Right atrium auricular region (tissue), 2 donors: ENCODE measurements at places on chromosomes 16 and 17.
A peak's percentile ranks its signal among the peaks of the same experiment; 100 is the strongest.

DNA sequence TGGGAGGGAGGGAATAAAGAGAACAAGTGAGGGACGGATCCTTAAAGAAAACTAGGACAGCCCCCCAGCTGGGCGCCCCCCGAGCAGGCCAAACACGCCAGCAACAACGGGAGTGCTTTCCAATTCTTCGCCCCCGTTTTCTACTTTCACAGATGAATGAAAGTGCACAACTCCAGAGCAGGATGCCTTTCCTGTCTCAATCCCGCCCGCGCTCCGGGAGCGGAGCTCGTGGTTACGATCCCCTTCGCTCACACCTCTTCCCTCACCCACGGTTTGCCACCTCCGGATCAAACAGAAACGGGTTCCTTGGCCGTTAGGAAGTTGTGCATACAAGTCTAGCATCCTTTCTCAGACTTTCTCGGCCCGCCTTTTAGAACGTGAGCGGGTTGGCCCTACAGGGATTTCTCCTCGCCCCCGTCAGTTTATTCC, 680 bp downstream of the SKA2 start:
- DNase-seq, result peak; percentile 62

- no peak for DNase-seq
Observed at GRCh38 chr17:81228420-81228819, 5.7 kb upstream of the CEP131 start.

- DNase-seq, result no peak
Observed at GRCh38 chr16:73145166-73145880, 97.4 kb upstream of the ZFHX3 start.

DNA sequence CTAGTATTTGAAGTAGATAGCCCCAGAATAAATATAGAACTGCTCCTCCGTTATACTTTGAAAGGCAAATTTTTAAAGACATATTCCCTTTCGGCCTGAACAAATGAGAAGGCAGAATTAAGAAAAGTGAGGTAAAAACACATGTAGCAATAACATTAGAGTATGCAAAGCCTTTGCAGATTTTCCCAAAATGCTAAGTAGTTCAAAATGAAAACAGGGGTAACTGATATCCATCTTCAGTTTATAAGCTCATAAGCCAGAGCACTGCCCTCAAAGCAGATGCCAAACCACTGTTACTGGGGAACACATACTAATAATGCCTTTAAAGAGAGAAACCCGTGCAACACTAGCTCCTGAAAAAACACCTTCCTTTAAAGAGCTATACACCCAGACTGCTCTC, 51.3 kb upstream of the CLEC18B start:
- DNase-seq, result no peak

- DNase-seq, result no peak
Observed at GRCh38 chr17:62057696-62058095, 7.4 kb downstream of the MED13 start.

DNA sequence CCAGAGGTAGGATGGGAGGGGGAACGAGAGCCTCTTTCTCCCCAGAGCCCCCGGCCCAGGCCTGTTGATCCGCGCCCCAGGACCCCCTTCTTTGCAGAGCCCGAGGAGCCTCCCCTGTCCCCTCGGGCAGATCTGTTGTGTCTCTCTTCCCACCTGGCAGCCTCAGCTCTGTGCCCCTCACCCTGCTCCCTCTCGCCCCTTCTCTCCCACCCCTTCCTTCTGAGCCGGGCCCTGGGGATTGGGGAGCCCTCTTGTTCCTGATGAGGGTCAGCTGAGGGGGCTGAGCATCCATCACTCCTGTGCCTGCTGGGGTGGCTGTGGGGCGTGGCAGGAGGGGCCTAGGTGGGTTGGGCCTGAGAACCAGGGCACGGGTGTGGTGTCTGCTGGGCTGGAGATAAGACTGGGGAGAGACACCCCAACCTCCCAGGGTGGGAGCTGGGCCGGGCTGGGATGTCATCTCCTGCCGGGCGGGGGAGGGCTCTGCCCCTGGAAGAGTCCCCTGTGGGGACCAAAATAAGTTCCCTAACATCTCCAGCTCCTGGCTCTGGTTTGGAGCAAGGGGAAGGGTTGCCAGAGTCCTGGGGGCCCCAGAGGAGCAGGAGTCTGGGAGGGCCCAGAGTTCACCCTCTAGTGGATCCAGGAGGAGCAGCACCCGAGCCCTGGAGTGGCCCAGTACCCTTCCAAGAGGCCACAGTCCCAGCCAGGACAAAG, 65.4 kb downstream of the MRC2 start:
- no peak for DNase-seq

DNA sequence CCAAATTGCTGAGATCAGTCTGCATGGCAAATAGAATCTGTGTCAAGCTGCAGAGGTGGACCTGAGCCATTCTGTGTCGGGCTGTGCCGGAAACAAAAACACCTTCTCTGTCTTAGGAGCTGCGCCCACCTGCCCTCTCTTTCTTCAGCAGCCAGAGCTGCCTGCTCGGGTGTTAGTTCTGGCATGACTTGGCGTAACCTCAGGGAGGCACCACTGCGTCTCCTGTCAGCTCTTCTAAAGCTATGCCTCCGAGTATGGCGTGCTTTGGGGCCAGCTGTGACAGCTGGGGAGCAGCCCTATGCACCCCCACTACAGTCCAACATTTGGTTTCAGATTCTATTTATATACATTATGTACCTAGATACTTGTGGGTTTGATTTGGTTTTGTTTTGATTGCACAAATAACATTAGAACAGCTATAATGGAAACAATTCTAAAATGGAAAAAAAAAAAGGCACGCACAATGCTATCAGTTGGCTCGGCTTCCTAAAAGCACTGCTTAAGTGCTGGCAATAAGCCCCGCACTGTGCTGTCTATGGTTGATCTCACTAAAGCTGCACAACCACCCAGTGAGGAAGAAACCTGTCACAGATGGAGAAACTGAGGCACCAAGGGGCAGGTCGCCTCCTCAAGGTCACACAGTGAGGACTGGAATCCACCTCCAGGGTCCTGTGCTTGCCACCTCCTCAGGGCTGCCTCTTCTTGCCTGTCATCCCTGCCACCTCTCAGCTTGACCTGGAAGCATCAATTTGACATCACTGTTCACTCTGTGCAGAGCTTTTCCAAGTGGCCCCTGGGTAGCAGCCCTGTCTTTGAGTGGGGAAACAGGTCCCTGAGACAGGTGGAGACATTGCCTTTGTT, 18.7 kb upstream of the ADGRG1 start:
- no peak for DNase-seq

- no peak for DNase-seq
Observed at GRCh38 chr16:67460168-67460567, 20.8 kb downstream of the ATP6V0D1 start.

- DNase-seq, result no peak
Observed at GRCh38 chr16:24969071-24969470, 46.1 kb downstream of the ARHGAP17 start.

DNA sequence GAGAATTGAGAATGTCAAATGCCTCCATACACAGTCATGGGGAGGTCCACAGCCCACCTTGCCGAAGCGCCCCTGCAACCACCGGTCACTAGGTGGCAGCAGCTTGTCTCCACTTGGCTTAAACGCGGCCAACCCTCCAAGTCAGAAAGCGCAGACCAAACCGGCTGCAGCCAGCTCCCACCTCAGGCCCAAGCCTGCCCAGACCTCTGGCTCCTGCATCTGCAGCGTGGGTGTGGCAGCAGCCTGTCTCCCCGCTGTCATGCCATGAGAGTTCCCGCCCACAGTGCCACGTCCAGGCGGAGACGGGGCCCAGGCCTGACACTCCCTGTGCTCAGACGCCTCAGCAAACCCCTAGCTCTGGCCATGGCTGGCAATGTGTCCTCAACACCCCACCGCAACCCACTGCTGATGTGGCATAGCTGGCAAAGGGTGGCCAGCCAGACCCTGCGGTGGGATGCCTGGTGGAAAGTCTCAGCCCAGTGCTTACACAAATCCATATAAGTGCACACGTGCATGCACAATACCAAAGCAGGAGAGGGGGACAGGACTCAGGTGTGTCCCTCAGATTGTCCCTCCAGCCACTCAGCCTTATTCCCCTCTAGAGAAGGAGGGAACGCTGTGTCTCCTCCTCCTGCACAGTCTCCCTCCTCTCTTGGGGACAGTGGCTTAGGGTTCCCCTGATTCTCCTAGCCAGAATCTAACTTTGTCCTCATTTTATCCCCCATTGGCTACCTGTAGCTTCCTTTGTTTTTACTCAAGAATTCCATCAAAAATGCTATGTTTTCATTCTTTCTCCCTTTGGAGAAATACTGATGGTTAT, 10.9 kb downstream of the COPZ2 start:
- DNase-seq, result peak; percentile 86

DNA sequence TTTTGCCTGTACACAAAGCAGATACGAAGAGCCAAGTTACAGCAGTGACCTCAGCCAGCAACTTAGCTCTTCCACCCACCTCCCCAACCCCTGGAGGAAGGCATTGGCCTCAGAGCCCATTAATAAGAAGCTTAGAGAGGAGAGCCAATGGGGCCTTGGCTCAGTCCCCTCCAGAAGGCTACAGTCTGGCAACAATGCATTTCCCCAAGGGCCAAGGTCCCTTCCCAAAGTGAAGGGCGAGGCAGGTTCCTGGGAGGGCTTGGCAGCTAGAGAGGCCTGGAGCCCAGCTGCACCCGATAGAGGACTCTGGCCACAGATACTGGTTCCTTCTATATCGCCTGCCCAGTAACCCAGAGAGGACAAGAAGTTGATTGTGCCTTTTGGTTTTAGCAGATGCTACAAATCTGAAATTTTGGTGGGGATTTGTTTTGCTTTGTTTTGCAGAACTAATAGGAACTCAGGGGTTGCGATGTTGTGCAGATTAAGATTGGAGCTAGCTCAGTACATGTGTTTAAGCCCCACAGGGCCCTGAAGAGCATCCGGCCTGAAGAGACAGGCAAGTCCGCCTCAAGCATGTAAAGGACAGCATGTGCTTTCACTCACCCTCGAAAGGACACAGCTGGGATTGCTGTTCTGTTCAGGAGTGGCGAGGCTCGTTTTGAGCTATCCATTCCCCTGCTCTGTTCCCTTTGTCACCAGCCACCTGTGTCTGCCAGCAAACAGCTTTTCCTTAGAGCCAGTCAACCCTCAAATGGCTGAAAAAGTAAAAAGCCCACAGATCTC, 12.0 kb upstream of the PNPO start:
- no peak for DNase-seq

- no peak for DNase-seq
Observed at GRCh38 chr17:31147507-31148202, 52.9 kb downstream of the NF1 start.

GRCh38 chr16:81908466-81909262, 102.6 kb downstream of the SDR42E1 start:
- no peak for DNase-seq

DNA sequence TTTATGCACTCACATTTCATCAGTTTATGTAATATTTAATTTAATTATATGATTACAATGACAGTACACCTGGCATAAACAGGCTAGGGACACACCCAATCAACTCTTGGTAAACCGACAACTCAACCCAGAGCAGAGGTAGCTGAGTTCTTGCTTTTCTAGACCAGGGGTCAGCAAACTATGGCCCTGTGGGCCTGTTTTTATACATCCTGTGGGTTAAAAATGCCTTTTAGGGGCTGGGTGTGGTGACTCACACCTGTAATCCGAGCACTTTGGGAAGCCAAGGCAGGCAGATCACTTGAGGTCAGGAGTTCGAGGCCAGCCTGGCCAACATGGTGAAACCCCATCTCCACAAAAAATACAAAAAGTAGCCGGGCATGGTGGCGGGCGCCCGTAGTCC, 99.2 kb upstream of the TMEM97 start:
- no peak for DNase-seq

DNA sequence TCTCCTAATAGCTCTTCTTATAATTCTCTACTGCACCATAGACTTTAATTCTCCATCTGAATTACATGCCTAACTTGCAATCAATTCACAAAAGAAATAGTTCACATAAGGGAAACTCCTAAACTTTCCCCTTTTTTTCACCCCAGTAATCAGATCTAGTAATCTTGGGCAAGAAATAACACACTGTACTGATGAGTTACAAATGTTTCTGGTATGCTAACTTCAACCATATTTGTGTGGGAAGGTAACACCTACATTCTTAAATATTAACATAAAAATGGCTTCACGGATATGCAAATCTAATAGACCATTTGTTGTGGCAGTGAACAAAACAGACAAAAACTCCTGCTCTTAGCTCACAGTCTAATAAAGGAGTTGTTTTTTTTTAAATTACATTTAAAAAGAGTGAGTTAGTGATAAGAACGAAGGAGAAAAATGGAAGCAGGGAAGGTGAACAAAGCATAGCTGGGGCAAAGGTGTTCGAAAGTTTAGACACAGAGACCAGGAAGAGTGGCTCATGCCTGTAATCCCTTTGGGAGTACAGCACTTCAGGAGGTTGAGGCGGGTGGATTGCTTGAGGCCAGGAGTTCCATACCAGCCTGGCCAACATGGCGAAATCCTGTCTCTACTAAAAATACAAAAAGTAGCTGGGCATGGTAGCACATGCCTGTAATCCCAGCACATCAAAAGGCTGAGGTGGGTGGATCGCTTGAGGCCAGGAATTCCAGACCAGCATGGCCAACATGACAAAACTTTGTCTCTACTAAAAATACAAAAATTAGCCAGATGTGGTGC, 34.8 kb downstream of the CMTM3 start:
- no peak for DNase-seq

DNA sequence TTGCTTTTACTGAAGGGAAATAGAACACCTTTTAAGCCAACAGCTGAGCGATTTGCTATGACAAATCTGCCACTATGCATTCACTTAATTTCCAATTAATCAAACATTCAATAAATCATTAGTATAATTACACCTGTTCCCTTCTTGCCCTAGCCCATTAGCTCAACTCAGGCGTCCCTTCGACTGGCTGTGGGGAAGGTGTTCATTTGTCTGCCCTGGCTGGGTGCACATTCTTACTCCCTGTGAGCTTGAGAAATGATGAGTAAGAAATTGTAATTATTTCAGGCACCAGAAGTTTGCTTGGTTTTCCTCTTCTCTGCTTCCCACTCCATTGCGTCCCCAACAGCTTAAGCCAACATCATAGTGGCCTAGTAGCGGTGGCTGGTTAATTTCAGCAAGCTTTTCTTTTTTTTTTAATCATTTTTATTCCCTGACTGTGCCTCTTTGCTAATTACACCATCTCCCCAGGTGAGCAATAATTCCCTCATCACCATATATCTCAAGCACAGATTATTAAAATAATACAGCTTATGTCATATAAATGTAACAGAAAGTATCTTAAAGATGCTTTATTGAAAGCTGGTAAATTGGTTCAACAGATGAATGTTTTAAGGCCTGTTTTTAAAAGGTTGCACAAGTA, 623.9 kb upstream of the RBFOX1 start:
- DNase-seq, result no peak
